ENCODE measurements at places on chromosomes 11 and 22.

DNA sequence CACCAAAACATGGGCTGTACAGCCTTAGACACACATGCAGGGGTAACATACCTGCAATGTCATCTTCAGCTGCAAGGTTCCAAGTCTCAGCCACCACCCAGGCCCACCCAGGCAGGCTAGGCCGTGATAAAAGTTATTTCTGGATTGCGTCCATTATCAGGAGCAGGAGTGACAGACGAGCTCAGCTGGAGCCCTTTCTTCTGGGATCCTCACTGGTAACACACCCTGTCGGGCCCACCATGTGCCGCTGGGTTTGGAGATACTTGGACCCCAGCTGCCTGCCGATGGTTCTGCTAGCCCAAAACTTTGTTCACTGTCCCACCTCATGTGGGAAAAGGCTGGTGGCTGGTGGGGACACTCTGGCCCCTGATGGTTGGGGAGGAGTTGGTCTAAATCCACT lies 24.8 kb downstream of the TMPRSS5 start:
- no peak for DNase-seq

- DNase-seq: no peak
Measured at GRCh38 chr11:108221911-108222573, 396 bp downstream of the NPAT start.

GRCh38 chr11:69301455-69302401 lies 7.8 kb downstream of the MYEOV start:
- DNase-seq: peak; percentile 72

GRCh38 chr11:131910523-131911387 lies 540.3 kb downstream of the NTM start:
- DNase-seq: no peak

DNA sequence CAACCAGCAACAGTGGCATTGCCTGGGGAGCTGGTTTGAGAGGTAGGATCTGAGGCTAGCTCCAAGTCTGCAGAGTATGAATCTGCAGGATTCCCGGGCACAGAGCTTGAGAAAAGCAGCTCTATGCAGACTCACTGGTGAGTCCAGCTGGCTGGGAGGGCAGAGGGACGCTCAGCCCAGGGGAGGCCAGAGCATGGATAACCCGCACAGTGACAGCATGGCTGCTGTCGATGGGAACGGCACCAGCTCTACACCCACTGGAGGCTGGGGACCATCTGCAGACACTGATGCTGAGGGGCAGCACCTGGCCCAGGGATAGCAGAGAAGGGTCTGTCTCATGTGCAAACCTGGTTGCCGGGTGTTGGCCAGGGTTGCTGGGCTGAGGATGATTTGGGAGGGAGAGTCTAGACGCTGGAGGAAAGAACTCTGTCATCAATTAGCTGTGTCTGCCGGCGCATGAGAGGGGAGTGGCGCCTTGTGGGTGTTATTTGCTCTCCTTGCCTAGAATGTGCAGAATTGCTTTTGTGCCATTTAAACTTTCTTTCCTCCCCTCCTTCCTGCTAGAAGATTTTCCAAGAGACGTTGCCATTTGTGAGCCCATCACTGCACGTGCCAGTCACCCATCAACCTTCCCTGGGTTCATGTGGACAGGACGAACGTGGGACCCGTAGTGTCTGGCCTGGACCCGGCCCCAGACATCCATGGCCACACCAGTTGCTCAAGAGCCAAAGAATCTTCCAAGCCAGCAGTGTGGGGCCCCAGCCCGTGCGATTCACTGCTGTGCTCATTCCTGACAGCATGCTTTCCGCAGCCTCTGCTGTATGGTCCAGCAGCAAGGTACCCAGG lies 19.1 kb upstream of the LINC01488 start:
- DNase-seq: no peak

Measured in bone marrow (tissue), 2 donors.